ENCODE measurements at places on chromosomes 13 and 19.

DNA sequence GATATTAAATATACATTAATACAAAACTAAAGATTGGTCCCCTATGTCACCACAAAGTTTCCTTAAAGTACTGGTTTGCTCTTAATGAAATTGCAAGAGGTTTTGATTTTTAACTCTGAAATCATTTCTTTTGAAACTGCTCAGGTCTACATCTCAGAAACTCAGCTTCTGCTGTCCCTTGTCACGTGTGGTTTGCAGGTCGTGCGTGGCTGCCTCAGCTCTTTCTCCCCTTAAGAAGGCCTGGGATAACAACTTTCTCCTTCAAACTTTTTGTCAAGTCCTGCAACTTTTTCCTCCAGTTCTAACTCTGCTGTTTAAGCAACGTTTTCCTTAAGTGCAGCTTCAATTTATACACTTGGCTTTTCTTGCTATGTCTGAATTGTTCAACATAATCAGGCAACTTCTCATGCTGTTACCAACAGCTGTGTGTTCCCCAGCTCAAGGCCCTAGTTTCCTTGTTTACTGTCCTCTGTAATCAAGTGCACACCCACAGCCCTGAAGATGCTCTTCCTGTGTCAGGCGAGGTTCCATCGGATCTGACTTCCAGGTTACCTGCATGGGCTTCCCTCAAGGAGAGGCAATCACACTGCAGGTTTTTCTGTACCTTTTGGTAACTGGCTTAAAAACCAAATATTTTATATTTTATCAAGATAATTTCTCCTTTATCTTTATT lies 13.5 kb downstream of the C13orf46 start:
- no peak for DNase-seq

DNA sequence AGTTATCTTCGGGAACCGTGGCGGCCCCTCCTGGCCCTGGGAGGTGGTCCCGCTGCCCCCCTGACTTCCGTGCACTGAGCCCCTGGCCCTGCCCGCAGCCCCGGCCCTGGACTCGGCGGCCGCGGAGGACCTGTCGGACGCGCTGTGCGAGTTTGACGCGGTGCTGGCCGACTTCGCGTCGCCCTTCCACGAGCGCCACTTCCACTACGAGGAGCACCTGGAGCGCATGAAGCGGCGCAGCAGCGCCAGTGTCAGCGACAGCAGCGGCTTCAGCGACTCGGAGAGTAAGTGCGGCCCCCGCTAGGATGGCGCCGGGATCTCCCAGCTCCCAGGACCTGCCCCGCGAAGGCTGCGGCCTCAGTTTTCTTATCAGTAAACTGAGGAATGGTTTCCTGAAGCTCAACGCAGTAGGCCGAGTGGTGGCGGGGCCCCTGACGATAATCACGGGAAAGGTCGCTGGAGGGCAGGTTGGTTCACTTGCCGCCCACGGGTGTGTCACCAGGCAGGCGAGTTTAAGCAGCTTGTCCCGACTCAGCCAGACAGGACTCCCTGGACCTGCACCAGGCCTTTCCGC lies 924 bp downstream of the RGCC start:
- no peak for DNase-seq

DNA sequence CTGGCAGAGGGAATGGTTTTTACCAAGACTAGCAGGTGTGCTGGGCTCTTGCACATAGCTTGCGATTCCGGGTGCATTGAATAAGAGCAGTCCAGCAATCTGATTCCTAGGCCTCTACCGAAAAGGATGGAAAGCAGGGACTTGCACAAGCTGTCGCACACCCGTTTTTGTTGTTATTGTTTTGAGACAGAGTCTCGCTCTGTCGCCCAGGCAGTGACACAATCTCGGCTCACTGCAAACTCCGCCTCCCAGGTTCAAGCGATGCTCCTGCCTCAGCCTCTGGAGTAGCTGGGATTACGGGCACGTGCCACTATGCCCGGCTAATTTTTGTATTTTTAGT lies 5.5 kb downstream of the EBI3 start:
- DNase-seq, result no peak

- no peak for DNase-seq
These were observed 44.9 kb upstream of the PEG3 start for GRCh38 chr19:56885173-56885985.

- DNase-seq, result no peak
These were observed 499 bp downstream of the LSM7 start for GRCh38 chr19:2327773-2328400.

- DNase-seq, result no peak
These were observed 1198.5 kb downstream of the EFNB2 start for GRCh38 chr13:105336706-105337576.

DNA sequence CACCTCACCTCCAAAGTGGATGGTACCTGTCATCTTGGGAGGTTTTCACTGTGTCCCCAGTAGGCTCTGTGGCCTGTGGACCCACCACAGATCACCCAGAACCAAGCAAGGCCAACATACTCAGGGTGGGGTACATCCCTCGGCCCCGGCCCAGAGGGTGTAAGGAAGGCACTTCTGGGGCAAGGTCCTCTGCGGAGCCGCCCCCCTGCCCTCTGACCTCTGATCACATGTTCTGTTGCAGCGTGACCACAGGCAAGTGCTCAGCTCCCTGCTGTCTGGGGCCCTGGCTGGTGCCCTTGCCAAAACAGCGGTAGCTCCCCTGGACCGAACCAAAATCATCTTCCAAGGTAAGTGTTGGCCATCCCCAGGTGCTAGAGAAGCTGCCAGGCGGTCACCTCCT lies 36.7 kb downstream of the TMEM161A start:
- no peak for DNase-seq

DNA sequence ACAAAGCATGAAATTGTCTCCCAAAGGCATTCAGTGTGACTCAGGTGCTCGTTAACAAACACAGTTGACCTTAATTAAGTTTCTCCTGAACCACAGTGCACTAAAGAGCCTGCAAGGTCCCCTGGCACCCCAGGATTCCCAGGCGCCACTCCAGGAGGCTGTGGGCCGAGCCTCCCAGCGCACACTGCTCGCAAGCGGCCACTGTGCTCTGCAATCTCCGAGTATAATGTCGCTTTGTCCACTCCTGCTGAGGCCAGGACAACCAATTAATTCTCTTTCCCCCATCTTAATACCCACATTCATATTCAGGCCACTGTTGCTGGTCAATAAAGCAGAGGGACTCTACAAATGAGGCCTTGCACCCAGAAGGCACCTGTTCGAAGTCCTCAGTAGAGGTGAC lies 8.8 kb downstream of the RAB20 start:
- no peak for DNase-seq

DNA sequence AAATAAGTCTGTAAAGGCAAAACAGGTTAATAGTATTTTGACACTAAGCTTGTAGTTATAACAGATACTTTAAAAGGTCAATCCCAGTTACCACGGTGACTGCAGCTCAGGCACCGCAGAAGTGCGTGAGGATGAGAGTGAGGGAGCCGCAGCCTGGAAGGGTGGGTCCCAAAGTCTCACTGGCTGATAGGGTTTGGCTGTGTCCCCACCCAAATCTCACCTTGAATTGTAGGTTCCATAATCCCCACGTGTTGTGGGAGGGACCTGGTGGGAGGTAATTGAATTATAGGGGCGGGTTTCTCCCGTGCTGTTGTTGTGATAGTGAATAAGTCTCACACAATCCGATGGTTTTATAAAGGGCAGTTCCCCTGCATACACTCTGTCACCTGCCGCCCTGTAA lies 40.0 kb upstream of the GAS6 start:
- DNase-seq, result no peak

DNA sequence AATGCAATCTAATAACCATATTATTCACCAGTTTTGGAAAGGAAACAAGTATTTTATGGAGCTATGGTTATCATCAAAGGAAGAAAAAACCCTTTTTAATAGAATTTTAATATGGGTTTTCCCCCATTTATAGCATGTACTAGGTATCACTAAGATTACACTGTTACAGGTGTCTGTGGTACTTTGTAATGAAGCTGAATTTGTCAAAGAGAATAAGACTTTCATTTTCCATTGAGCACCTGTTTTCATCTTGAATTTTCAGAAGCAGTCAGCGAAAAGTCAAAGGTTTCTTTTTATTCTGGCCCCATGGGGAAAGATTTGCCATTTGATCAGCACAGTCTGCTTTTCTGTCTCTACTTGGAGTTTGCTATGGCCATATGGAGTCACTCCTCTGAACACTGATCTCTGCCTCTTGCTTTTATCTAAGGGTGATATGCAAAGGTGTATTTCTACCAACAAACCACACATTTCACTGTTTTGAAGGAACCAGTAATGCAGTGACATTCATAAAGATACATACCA lies 590.0 kb downstream of the DCT start:
- no peak for DNase-seq

GRCh38 chr19:58304748-58305064 lies 471 bp upstream of the ERVK3-1 start:
- DNase-seq, result no peak

- no peak for DNase-seq
These were observed 851 bp downstream of the ZNF320 start for GRCh38 chr19:52896431-52897137.

DNA sequence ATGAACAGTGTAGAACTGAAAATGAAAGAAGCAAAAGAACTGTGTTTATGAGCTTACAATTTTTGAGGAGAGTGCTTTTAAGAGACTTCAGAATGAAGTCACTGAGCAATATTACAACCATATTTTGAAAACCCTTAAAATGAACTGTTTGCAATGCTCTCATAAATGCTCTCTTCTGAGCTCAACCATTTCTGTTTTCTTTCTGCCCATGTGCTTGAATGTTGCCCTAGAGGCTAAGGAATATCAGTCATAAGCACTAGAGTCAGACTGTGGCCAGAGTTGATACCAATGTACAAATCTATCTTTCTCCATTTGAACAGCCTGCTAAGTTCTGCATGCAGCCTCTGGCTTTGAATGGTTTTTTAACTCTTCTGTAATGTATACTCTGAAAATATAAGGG lies 1092.8 kb downstream of the PCDH9 start:
- DNase-seq, result no peak

- DNase-seq, result no peak
These were observed 5.5 kb downstream of the MAB21L1 start for GRCh38 chr13:35470671-35471661.

- DNase-seq, result no peak
These were observed 231.7 kb downstream of the GGACT start for GRCh38 chr13:100356889-100357288.

- DNase-seq, result no peak
These were observed 612 bp upstream of the ZNF154 start for GRCh38 chr19:57709616-57710015.

- no peak for DNase-seq
These were observed 33.3 kb upstream of the MYCBP2 start for GRCh38 chr13:77360032-77360685.

GRCh38 chr13:51913421-51914136 lies 51.8 kb downstream of the CCDC70 start:
- DNase-seq, result no peak

GRCh38 chr19:48617146-48617937 lies 1.6 kb downstream of the RPL18 start:
- no peak for DNase-seq

- no peak for DNase-seq
These were observed 927 bp downstream of the LPAR6 start for GRCh38 chr13:48411841-48412531.

- DNase-seq, result no peak
These were observed 11.1 kb downstream of the PPP5C start for GRCh38 chr19:46357846-46358583.

DNA sequence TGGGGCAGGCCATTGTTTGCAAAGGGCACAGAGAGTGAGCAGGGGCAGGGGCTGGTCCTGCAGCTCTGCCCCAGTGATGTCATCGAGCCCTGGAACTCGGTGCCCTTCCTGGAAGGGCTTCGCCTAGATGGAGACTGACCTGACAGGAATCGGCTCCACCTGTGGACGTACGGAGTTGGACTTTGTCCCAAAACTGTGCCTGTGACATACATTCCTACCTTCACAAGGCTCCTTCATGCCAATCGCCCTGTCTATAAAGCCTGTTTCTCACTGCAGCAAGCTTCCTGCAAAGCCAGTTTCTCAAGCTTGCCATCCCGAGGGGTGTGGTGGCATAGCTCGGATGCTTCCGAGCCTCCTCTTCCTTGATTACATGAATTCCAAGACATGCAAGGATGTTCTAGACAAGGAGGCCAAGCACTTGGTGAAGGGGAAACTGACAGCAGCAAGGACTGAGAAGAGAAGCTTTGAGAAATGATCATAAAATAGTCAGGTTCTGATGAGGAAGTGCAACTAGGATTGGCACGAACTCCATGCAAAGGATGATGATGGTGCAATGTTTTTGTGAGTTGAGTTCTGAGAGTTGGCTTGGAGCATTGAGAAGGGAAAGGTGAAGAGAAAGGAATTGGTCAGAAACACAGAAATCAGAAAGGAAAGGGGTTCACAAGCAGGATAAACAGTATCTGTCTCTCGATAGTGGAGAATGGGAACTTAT lies 73.6 kb upstream of the STK24 start:
- DNase-seq, result no peak

GRCh38 chr19:17244618-17245534 lies 843 bp downstream of the NR2F6 start:
- no peak for DNase-seq

DNA sequence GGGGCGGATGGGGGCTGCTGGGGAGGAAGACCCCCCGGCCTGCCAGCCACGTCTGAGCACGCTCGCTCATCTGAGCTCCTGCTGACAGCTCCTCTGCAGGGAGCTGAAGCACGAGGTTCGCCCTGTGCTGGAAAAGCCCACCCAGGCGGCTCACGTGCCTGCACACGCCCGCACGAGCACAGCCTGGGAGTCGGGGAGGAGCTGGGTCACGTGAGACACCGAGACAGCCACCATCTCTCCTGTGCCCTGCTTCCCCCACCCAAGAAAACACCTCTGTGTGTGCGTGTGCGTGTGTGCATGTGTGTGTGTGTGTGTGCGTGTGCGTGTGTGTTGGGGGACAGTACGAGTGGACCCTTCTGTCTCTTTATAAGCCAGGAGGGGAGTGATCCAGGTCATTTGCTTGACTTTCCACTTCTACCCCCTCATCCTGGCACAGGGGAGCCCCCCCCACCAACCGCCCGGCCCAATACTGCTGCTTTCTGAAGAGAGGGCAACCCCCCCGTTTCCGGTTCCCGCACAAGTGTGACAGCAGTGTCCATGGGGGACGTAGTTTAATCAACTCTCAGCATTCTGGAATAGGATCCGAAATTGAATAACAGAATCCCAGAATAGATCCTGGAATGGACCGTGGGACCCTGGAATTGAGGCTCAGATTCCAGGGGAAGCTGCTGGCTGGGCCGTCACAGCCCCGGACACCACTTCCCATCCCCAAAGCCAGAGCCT lies 42.5 kb downstream of the CELF5 start:
- DNase-seq, result no peak

Data from stimulated activated CD4-positive, alpha-beta T cell treated with anti-CD3 and anti-CD28 coated beads, Interleukin-1b, Interleukin-23, amount 100 ng/mL, for 1 hour (primary cell).